Activated naive CD8-positive, alpha-beta T cell treated with anti-CD3 and anti-CD28 coated beads for 36 hours (primary cell): ENCODE measurements at places on chromosomes 1 and 21. TPM values are rescaled to one million over a fixed set of nuclear protein-coding genes. Genes with fewer than 3 reads are reported as not detected.

The SEMA4A gene
- 16.1 TPM for total RNA-seq

The CYP4A11 gene
- total RNA-seq: not detected

The RABGGTB gene
- total RNA-seq: 250 TPM

The LHX4 gene
- not detected for total RNA-seq

The FMO1 gene
- total RNA-seq: not detected

The KRTAP21-2 gene
- total RNA-seq: not detected

The RFX5 gene
- 55.2 TPM for total RNA-seq

The OR2L5 gene
- total RNA-seq: not detected

The CRABP2 gene
- total RNA-seq: 1.6 TPM

The TRIM45 gene
- 0.60 TPM for total RNA-seq

The KAZN gene
- total RNA-seq: 0.74 TPM

The KCNQ4 gene
- total RNA-seq: 0.82 TPM

GRCh38 chr1:224632381-224632871 is 16.3 kb downstream of the CNIH3 start:
- no peak for DNase-seq
- H3K27ac ChIP-seq: no peak overlapping the region
- H3K36me3 ChIP-seq: no peaks in the 10 kb centered on the region
- no peak overlapping the region for H3K4me3 ChIP-seq
- H3K27me3 ChIP-seq: no peaks in the 10 kb centered on the region
- peaks cover 2% of the 10 kb centered on the region for H3K4me1 ChIP-seq

GRCh38 chr1:1669468-1670440 is 10.9 kb upstream of the CDK11B start:
- H3K27ac ChIP-seq: no peak overlapping the region
- no peak overlapping the region for H3K4me3 ChIP-seq
- no peak for DNase-seq
- no peaks in the 10 kb centered on the region for H3K27me3 ChIP-seq
- H3K4me1 ChIP-seq: peaks cover 1% of the 10 kb centered on the region

- no peak for DNase-seq
- peak overlapping the region; percentile 78 for H3K27ac ChIP-seq
- no peak overlapping the region for H3K4me3 ChIP-seq
These were observed 13.2 kb downstream of the CAPZB start for GRCh38 chr1:19472174-19472573.

- H3K4me3 ChIP-seq: no peak overlapping the region
- H3K36me3 ChIP-seq: no peaks in the 10 kb centered on the region
- H3K27ac ChIP-seq: no peak overlapping the region
- no peaks in the 10 kb centered on the region for H3K27me3 ChIP-seq
These were observed 73.2 kb upstream of the ADGRL4 start for GRCh38 chr1:79079770-79080169.

DNA sequence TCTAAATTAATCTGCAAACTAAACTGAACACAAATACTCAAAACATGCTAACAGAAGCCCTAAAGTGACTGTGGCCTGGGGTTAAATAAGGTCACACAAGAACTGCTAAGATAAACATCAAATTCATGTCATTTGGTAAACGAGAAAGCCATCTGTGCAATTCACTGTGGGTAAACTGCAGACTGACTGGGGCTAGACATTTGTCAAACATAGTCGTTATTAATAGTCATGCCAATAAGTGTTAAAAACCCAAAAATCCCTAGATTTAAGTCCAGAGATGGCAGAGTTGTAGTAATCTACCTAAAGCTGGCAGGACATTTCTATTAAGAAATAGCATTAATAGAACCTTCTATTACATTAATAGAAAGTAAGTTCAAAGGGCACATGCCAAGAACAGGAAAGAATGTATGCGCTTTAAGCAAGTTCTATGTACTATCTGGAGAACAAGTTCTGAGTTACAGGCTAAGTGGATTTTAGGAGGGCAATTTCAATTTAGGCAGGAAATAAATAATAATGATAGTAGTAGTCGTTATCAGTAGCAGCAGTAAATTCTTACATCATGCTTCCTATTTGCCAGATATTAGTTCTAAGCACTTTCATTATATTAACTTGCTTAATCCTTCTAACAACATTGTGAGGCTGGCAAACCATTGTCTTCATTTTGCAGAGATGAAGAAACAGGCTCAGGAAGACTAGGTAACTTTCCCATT is 8.6 kb downstream of the EDEM3 start:
- H3K27me3 ChIP-seq: no peaks in the 10 kb centered on the region
- H3K27ac ChIP-seq: no peak overlapping the region
- peaks cover 22% of the 10 kb centered on the region for H3K36me3 ChIP-seq

GRCh38 chr1:38831731-38832369 is 27.7 kb downstream of the RRAGC start:
- peaks cover 21% of the 10 kb centered on the region for H3K27me3 ChIP-seq
- H3K27ac ChIP-seq: no peak overlapping the region
- H3K4me1 ChIP-seq: peaks cover 4% of the 10 kb centered on the region
- H3K4me3 ChIP-seq: no peak overlapping the region
- DNase-seq: no peak
- no peaks in the 10 kb centered on the region for H3K36me3 ChIP-seq

DNA sequence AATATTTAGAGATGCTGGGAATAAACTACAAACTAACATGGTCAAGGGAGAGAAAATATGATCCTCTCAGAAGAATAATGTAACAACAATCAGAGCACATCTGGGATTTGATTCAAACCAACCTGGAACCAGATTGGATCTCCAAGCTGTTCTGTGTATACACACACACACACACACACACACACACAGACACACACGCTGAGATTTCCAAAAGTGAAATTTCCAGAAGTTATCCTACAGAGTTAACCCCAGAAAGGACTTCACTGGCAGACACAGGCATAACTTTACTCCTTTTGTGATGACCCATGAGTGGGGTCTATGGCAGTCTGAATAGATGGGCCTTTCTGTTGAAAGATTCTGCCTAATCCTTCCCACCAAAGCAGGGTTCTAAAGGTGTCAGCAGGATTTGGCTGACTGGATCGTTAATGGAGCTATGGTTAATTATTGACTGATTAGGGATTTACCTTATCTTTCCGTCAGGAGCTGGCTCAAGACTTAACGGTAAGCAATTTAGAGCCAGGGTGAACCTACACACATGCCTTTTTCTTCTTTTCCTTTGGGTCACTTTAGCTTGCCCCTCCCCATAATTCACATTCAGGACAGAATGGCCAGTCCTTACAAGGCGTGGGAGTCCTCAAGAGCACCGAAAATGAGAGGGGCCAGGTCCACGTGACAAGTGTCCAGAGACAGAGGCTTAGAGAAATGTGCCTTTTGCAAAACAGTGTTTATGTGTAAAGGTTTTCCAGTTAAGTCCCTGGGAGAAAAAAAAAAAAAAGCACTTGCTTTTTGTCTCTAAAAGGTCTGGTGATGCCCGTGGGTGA is 10.9 kb upstream of the PROX1 start:
- H3K4me3 ChIP-seq: no peak overlapping the region
- no peak overlapping the region for H3K27ac ChIP-seq
- no peaks in the 10 kb centered on the region for H3K36me3 ChIP-seq
- no peak for DNase-seq

DNA sequence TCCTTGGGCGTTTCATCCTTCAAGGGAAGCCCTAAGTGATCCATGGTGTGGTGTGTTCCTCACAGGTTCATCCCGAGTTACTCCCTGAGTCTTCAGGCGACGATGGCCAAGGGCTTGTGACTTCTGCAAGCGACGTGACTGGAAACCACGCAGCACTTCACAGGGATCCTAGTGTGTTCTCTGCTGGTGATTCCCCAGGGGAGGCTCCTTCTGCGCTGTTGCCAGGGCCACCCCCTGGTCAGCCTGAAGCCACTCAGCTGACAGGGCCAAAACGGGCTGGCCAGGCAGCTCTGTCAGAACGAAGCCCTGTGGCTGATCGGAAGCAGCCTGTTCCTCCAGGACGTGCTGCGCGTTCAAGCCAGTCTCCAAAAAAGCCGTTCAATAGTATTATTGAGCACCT is 71.5 kb downstream of the VPS26C start:
- H3K36me3 ChIP-seq: peaks cover 18% of the 10 kb centered on the region
- no peaks in the 10 kb centered on the region for H3K4me1 ChIP-seq
- H3K27me3 ChIP-seq: no peaks in the 10 kb centered on the region
- H3K27ac ChIP-seq: no peak overlapping the region
- no peak overlapping the region for H3K4me3 ChIP-seq
- no peak for DNase-seq

DNA sequence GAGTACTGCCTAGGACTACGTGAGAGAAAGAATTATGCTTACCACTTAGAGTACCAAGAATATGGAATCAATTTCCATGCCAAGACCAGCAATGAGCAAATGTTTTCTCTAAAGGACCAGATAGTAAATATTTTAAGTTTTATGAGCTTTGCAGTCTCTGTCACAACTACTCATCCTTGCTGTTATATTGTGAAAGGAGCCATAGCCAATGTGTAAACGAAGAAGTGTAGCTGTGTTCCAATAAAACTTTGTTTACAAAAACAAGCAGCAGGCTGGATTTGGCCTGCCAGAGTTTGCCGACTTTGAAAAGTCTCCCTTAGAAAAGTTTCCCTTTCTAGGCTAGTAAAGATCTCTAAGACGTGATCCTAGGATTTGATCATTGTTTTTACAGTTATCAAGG is 128.8 kb downstream of the PDE4B start:
- H3K4me3 ChIP-seq: no peak overlapping the region
- DNase-seq: no peak
- no peak overlapping the region for H3K27ac ChIP-seq
- H3K27me3 ChIP-seq: no peaks in the 10 kb centered on the region
- no peaks in the 10 kb centered on the region for H3K36me3 ChIP-seq

GRCh38 chr1:109983380-109984189 is 980 bp upstream of the AHCYL1 start:
- no peak overlapping the region for H3K4me3 ChIP-seq
- H3K27ac ChIP-seq: no peak overlapping the region
- DNase-seq: no peak
- no peaks in the 10 kb centered on the region for H3K27me3 ChIP-seq

DNA sequence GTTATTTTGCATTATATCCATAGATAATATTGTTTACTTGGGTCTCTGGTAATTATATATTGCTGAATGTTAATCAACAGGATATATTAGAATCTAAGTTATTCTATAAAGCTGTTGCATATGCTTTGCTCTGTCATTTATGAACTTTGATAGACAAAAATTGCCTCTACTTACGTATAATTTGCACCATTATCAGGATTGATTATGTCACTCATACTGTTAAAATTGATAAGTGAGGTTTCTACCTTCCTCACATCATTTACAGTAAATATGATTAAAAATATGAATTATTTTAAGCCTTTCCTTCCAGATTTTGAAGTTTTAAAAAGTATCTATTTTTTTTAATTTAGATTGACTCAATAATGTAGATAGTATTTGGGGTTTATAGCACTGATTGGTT is 1540.4 kb upstream of the PRMT6 start:
- no peak for DNase-seq
- H3K27me3 ChIP-seq: no peaks in the 10 kb centered on the region
- no peak overlapping the region for H3K27ac ChIP-seq
- H3K4me3 ChIP-seq: no peak overlapping the region
- no peaks in the 10 kb centered on the region for H3K36me3 ChIP-seq
- H3K4me1 ChIP-seq: no peaks in the 10 kb centered on the region

DNA sequence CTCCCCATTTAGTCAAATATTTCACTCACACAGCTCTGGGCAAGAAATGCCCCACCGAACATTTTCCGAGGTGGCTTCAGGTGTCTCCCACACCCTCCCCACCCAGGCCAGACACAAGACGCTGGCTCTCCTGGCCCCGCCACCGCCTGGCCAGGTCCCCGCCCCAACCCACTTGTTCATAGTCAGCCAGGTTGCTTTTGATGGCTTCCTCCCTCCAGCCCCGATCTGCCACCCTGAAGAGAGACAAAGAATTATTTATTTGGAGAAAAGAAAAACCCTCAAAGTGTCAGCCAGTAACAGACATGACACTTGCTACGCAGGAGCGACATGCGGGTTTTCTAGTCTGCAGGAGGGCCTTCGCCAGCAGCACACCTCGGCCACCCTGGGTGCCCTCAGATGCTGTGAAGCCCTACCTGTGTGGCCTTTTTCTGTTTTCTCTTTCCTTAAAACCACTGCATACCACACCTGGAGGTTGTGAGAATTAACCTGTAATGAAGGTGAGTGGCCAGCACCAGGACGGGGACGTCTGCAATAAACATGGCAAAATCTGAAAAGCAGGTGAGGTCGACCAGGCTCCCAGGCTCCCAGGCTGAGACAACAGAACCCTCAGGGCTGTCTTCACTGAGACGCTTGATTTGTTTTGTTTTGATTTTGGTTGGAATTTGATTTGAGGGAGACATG is 27.2 kb downstream of the SSBP3 start:
- H3K36me3 ChIP-seq: peaks cover 28% of the 10 kb centered on the region
- no peak overlapping the region for H3K4me3 ChIP-seq
- peaks cover 76% of the 10 kb centered on the region for H3K4me1 ChIP-seq
- no peaks in the 10 kb centered on the region for H3K27me3 ChIP-seq
